Activated T-cell treated with anti-CD3 and anti-CD28 coated beads, Interleukin-2, amount 50 U/mL, for 24 hours (primary cell): ENCODE measurements at places on chromosomes 3 and 15.

- H3K36me3 ChIP-seq = peaks cover 96% of the 10 kb centered on the region
- no peak overlapping the region for H3K4me3 ChIP-seq
- no peaks in the 10 kb centered on the region for H3K4me1 ChIP-seq
- no peak overlapping the region for H3K27ac ChIP-seq
- DNase-seq = no peak
- H3K27me3 ChIP-seq = no peaks in the 10 kb centered on the region
These were observed 78.5 kb downstream of the RAD18 start for GRCh38 chr3:8884630-8885290.

DNA sequence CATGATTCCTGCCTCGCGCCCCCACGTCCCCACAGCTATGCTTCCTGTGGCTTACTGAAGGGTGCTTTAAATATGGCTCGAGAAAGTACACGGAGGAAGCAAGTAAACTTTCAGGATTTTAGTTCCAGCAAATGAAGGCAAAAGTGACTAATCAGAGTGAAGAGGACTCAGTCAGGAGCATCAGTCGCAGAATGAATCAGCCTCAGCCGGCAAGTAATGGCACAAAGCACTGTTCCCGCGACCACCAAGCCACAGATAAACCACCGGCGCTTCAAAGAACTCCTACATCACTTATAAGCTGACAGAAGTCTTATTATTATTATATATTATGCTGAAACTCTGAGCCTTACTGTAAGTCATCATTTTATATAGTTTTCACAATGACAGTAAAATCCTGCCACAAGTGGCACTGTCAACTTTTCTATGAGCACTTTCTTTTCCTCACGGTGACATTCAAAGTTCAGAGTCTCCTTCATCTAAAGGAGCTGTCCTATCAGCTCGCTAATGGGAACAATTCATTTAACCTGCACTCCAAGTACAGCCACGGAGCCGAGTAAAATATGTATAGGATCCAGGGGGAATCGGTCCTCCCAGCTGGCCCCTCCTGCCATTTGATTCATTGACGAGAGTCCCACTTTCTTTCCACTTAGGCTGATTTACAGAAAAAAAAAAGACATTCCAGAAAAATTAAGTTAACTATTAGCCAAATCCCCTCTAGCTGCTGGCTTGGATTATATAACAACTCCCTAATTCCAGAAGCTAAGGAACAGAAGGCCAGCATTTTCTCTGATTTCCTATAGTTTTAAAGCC, 217.0 kb upstream of the ICE2 start:
- DNase-seq = peak; percentile 82
- H3K27me3 ChIP-seq = no peaks in the 10 kb centered on the region
- H3K27ac ChIP-seq = peak overlapping the region; percentile 93
- H3K4me3 ChIP-seq = peak overlapping the region; percentile 67

DNA sequence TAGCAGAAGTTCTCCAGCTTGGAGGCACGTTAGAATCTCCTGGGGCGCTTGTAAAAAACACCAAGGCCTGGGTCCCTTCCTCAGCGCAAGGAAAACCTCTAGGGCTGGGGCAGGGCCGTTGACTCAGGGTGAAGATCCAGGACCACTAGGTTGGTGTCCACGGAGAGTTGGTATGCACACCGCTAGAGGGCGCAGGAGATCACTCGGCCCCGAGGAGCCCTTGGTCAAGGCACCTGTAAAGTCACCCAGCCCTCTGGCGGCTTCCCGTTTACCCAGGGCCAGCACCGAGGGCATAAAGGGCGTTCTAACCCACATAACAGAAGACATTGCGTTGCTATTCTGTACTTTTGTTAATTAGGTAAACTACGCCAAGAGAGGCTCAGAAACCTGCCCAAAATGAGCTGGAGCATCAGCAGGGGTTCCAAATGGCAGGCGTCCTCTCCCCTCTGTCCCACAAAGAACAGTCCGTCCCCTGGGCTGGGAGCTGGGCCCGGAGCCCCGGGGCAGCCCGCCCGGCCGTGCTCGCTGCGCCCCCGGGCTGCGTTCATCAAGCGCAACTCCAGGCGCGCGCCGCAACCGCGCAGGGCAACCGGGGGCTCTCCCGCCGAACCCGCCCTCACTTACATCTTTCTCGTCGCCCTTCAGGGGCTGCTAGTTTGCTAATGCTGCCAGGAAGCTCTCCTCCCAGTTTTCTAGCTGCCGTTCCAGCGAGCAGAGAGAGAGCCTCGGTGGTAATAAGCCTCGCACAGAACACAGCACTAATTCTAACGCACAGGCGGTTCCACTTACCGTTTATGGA, 332.1 kb downstream of the ARRDC4 start:
- H3K4me3 ChIP-seq = no peak overlapping the region
- H3K4me1 ChIP-seq = peaks cover 5% of the 10 kb centered on the region
- DNase-seq = peak; percentile 52
- H3K27me3 ChIP-seq = peaks cover 62% of the 10 kb centered on the region

DNA sequence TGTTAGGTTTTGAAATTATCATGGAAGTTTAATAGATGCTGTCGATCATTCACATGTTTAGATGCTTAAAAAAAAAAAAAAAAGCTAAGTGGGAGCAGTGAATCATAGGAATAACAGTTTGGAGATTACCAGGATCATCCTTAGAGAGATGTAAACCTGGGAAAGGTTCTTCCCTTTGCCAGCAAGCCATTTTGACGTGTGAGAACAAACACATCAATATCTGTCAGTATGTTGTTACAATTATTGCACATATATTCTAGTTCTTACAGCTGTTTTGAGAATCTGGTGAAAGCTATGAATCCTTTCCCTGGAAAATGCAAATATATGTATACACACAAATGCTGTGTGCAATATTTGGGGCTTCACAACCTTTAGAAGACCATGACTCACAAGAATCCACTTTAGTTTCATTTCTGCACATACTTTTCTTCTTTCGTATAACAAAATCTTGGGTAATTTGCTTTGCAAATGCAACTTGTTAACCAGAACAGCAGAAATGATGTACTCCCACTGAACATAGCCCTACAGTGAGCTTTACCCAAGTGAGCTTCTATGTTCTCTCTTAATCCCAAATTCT, 12.0 kb downstream of the NFKBIZ start:
- H3K4me3 ChIP-seq = no peak overlapping the region
- DNase-seq = no peak
- H3K27ac ChIP-seq = peak overlapping the region; percentile 70
- H3K36me3 ChIP-seq = peaks cover 61% of the 10 kb centered on the region
- no peaks in the 10 kb centered on the region for H3K27me3 ChIP-seq

- H3K27me3 ChIP-seq = no peaks in the 10 kb centered on the region
- no peak for DNase-seq
- H3K4me3 ChIP-seq = no peak overlapping the region
These were observed 7.6 kb downstream of the HSPBAP1 start for GRCh38 chr3:122786066-122786465.

DNA sequence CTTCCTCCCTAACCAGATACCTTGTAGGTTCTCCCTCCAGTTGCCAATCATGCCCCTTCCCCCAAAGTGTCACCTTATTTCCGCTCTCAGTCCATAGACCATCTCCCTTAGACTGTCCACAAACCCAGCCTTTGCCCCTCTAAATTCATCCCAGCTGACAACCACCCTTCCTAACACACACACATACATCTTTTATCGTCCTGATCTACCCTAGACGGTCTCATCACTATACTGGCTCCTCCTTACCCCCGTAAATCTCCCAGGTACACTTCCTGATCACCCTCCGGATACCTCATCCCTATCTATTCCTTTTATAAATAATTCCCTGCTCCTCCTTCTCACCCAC, 828 bp downstream of the THOC7 start:
- peaks cover 51% of the 10 kb centered on the region for H3K36me3 ChIP-seq
- H3K4me1 ChIP-seq = peaks cover 59% of the 10 kb centered on the region
- H3K4me3 ChIP-seq = peak overlapping the region; percentile 92
- no peak for DNase-seq

DNA sequence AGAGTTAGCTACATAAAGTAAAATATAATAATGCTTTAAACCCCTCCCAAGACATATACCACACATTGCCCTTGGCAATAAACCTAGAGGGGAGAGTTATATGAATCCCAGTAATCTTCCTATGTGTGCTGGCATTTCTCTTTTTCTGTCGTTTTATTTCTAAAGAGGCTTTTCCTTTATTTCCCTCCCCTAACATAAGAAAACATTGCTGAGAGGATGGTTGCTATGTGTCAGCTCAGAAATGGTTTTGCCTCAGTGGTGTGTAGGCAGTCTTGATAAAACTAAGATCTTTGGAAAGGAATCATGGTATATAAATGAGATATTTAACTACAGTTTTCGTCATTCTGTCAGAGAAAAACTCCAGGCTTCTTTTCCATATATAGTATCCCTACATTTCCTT, 30.0 kb downstream of the CCDC191 start:
- H3K4me3 ChIP-seq = no peak overlapping the region
- H3K4me1 ChIP-seq = peaks cover 2% of the 10 kb centered on the region
- no peaks in the 10 kb centered on the region for H3K27me3 ChIP-seq
- peaks cover 3% of the 10 kb centered on the region for H3K36me3 ChIP-seq
- no peak overlapping the region for H3K27ac ChIP-seq
- DNase-seq = no peak
